ENCODE measurements at places on chromosomes 4 and X. TPM values are rescaled to one million over a fixed set of nuclear protein-coding genes. Genes with fewer than 3 reads are reported as not detected.

GRCh38 chr4:10172278-10172921 lies 55.8 kb upstream of the WDR1 start:
- no peak for DNase-seq

- no peak for DNase-seq
Measured at GRCh38 chr4:40150932-40151331, 45.9 kb upstream of the RHOH start.

DNA sequence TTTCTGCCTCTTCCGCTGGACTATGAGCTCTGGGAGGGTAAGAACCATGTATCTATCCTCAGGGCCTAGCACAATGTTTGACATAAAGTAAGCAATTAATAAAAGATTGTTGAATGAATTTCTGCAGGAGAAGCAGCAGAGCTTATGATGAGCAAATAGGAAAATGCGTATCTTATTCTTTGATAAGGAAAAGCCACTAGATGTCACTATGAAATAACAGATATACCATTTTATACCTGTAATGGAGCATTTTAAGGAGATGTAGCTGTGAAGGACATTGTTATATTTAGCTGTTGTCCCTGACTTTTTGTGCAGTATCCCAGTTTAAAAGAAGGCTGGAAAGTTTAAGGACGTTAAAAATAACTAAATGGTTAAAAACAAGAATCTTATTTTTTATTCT lies 147.2 kb upstream of the MBNL3 start:
- DNase-seq = peak; percentile 25

- DNase-seq = no peak
Measured at GRCh38 chr4:76585272-76585671, 150.2 kb downstream of the SHROOM3 start.

- DNase-seq = no peak
Measured at GRCh38 chrX:69991685-69992084, 58.1 kb downstream of the AWAT2 start.

GRCh38 chr4:27121830-27122229 lies 261.2 kb downstream of the STIM2 start:
- DNase-seq = no peak

DNA sequence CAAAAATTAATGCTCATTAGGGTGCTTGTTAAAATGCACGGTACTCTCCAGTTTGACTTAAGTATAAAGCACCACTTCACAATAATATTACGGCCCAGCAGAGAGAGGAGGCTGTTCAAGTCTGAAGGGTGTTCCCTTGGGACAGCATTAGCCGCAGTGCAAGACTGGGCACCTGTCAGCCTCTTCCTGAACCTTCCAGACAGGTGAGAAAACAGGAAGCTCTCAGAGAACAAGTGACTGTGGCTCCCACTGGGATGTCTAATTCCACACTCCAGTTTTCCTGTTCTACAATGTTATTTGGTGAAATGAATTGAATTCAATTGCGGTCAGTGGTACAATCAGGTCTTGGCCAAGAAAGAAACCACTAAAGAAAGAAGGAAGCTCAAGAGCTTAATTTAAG lies 414.4 kb downstream of the SMARCA1 start:
- no peak for DNase-seq

DNA sequence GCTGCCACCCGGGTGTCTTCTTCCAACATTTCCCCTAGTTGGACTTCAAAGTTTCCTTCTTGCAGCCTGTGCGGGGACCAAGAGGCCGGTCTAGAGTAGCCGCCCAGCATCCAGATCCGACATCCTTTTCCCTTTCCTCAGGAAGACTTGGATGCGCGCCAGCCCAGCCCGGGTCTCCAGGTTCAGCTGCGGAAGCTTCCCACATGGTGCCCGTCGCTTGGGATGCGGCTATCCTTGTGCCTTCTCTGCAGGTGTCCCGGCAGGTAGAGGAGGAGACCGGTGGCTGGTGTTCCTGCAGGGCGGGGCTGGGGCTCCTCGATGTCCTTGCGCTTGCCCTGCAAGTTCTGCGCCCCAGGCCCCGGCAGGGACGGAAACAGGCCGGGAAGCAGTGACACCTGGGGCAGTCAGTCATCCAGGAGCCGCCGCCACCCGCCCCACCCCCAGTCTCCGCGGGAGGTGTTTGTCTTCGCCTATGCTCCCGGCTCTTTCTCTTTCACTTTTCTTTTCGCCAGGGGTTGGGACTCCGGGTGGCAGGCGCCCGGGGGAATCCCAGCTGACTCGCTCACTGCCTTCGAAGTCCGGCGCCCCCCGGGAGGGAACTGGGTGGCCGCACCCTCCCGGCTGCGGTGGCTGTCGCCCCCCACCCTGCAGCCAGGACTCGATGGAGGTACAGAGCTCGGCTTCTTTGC lies at the start of gene IL15:
Gene IL15, plus strand, starts transcription at position 502 of the 689 bp plus-strand sequence. CDS start 82,882 bp downstream, outside the sequence.
- peak; percentile 29 for DNase-seq

DNA sequence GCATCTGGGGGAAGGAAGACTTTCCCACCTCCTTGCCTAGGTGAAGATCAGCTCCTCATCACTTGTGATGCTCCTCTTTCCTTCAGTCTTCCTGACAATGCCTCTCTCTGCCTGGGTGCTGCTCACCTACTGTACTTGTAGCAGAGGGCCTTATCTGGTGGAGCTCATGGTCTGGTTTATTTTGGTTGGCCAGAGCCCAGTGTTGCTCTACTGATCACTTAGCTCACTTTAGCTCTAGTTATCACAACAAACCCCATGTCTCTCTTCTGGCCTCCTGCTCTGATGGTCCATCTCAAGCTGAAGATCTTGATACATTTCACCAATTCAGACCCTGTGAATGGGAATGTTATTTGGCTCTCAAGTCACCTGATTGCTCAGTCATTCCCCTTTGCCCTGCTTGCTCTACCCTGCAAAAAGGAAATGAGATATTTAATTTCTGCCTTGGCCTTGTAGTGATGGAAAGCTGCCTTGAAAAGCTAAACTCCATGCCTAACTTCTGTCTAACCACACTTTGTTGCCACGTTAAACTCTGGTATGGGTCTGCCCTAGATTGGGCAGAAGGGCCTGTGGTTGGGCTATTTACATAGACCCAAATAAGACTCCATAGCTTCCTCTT lies 30.3 kb upstream of the ADH1C start:
- DNase-seq = no peak

GAGE13 gene
- not detected for total RNA-seq

DCAF8L2 gene
- not detected for total RNA-seq

NSUN7 gene
- 0.79 TPM for total RNA-seq

CPZ gene
- total RNA-seq = not detected

WDFY3 gene
- 33.2 TPM for total RNA-seq

SPATA4 gene
- total RNA-seq = 0.13 TPM

XAGE2 gene
- total RNA-seq = not detected

Measured in bronchial epithelial cell (primary cell).